T-cell (primary cell): ENCODE measurements at places on chromosomes 1 and 21. TPM values are rescaled to one million over a fixed set of nuclear protein-coding genes. Genes with fewer than 3 reads are reported as not detected.

Gene MAP1LC3C
- total RNA-seq, result not detected

- no peak for DNase-seq
Observed at GRCh38 chr1:47128221-47128620, 9.0 kb upstream of the CYP4A22 start.

GRCh38 chr1:205356440-205357139, at the start of gene KLHDC8A:
KLHDC8A (minus strand) TSS chr1:205356922; CDS start chr1:205343604, 13,318 bp downstream.
- no peak for DNase-seq

Gene CACHD1
- total RNA-seq, result 1.4 TPM

DNA sequence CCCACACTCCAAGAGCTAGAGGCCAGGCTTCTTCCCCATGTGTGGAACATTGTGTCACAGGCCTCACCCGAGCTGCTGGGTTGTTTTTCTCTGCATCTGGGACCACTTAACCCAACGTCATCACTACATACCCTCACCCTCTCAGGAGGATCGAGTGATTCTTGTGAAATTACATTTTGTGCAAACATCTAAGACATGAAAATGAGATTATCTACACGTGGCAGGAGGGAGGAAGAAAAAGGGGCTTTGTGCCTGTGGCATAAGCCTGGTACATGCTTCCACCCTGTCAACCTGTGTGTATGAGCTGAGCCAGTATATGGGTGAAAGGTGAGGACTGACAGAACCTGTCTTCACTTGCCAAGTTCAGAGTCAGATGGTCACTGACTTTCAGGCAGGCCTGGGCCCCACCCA, 1.6 kb downstream of the CPT2 start:
- no peak for DNase-seq

DNA sequence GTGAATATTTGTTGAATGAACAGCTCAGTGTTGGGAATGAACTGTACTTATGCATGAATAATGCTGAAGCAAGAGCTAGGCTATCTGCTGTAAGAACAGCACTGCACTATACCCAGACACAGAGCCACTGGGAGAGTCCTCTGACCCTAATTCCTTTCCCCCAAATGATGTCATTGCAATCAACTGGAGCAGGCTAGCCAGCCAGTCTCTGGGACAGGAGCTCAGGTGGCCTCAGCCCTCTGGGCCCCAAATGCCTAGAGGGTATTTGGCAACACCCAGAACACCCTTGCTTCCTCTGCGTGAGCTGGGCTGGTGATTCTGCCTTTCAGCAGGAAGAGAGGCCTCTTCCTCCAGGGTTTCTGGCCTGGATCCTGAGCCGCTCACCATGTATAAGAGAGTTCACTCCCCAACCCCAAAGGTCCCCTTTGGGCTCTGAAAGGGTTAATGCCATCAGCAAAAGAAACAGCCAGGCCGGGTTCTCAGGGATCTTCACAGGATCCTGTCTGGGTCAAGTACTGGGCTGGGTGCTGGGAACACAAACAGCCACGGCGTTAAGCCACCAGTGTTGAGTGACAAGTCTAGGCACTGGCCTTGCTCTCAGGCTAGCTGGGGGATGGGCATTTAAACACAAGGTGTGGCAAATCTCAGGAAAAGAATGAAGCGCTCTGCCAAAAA, 3.7 kb upstream of the PADI4 start:
- DNase-seq, result no peak

Gene EMC1
- total RNA-seq, result 31.5 TPM

Gene UBE2U
- not detected for total RNA-seq

Gene HSF2BP
- total RNA-seq, result 1.2 TPM

- no peak for DNase-seq
Observed at GRCh38 chr1:163308811-163309210, 12.9 kb upstream of the NUF2 start.

GRCh38 chr1:216450227-216450626, 27.0 kb upstream of the USH2A start:
- DNase-seq, result no peak

DNA sequence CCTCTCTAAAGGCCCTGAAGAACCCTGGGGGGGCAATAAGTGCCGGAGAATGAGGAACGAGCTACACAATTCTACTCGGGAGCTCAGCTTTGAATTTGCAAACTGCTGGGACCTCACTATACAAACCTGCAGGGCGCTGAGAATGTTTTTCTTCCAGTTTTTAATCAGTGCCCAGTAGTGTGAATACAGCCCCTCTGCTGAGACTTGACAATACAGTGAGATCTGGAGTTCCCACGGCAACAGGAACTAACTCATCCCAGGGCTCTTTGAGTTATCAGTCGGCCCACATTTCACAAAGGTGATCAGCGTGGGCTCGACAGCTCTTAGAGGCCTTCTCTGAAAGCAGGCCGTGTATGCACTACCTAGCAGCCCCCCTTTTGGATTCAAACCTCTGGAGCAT, 41.7 kb downstream of the TMEM53 start:
- no peak for DNase-seq

- no peak for DNase-seq
Observed at GRCh38 chr1:150179867-150180266, 30.2 kb downstream of the PLEKHO1 start.

Gene CBR3
- total RNA-seq, result 15.1 TPM

DNA sequence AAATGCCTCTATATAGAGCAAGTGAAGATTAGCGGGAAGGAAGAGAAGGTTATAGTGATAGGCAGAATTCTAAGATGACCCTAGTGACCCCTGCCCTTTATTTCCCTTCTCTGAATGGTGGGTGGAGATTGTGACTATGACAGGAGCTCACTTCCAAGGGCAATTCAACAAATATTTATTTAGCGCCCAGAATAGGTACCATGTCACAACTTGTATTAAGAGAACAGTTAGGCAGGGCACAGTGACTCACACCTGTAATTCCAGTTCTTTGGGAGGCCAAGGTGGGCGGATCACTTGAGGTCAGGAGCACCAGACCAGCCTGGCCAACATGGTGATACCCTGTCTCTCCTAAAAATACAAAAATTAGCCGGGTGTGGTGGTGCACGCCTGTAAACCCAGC, 236.0 kb upstream of the POGK start:
- no peak for DNase-seq
